ENCODE measurements at places on chromosomes 7 and 10.

GRCh38 chr7:109582211-109582610, 1012.5 kb downstream of the DNAJB9 start:
- DNase-seq, result no peak
- H3K4me3 ChIP-seq, result no peak overlapping the region
- no peaks in the 10 kb centered on the region for H3K4me1 ChIP-seq
- no peaks in the 10 kb centered on the region for H3K27me3 ChIP-seq
- no peaks in the 10 kb centered on the region for H3K36me3 ChIP-seq

- H3K4me3 ChIP-seq, result no peak overlapping the region
- no peaks in the 10 kb centered on the region for H3K36me3 ChIP-seq
- no peaks in the 10 kb centered on the region for H3K27me3 ChIP-seq
- H3K27ac ChIP-seq, result no peak overlapping the region
- DNase-seq, result no peak
- no peaks in the 10 kb centered on the region for H3K4me1 ChIP-seq
These were observed 96.1 kb upstream of the LYZL2 start for GRCh38 chr10:30725661-30726060.

- H3K4me3 ChIP-seq, result no peak overlapping the region
- H3K27me3 ChIP-seq, result no peaks in the 10 kb centered on the region
- no peak overlapping the region for H3K27ac ChIP-seq
- DNase-seq, result no peak
- no peaks in the 10 kb centered on the region for H3K36me3 ChIP-seq
These were observed 64.1 kb downstream of the HHEX start for GRCh38 chr10:92753865-92754264.

- no peak overlapping the region for H3K4me3 ChIP-seq
- H3K4me1 ChIP-seq, result no peaks in the 10 kb centered on the region
- no peak overlapping the region for H3K27ac ChIP-seq
These were observed 500.2 kb upstream of the GALNT17 start for GRCh38 chr7:70631718-70632117.

DNA sequence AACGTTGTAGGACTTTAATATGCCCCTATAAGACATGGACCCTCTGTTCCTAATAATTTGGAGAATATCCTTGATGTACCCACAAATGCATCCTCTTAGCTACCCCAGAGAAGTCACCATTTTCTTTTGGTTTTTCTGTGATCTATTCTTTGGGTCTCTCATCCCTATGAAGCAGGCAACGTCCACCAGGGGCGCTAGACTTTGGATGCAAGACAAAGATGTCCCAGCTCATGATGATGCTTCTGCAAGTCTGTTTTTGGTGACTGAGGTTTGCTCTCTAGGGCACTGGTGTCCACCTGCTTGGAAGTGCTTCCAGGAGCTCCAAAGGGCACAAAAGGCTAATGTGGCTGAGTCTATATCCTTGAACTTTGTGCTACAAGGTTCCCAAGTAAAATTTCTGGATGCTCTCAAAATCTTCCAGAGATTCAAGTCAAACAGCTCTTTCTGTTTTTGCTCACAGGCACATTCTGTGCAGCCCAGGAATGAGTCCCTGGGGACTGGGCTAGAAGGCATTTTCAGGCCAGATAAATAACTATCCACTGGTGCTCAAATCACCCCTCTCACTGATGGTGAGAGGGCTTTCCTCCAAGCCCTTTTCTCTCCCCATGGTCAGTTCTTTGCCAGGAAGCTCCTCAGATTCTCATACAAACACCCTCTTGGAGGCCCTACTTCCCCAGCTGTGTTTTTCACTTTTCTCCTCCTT, 166.4 kb downstream of the C7orf25 start:
- H3K27me3 ChIP-seq, result no peaks in the 10 kb centered on the region
- H3K4me3 ChIP-seq, result no peak overlapping the region
- H3K36me3 ChIP-seq, result no peaks in the 10 kb centered on the region
- H3K27ac ChIP-seq, result no peak overlapping the region

GRCh38 chr7:144834641-144835144, 1.2 kb downstream of the TPK1 start:
- peaks cover 7% of the 10 kb centered on the region for H3K4me1 ChIP-seq
- H3K27me3 ChIP-seq, result no peaks in the 10 kb centered on the region
- no peaks in the 10 kb centered on the region for H3K36me3 ChIP-seq
- H3K4me3 ChIP-seq, result peak overlapping the region; percentile 66

GRCh38 chr7:68457481-68457880, 1140.8 kb upstream of the AUTS2 start:
- H3K36me3 ChIP-seq, result no peaks in the 10 kb centered on the region
- H3K27ac ChIP-seq, result no peak overlapping the region
- no peak for DNase-seq

- no peaks in the 10 kb centered on the region for H3K27me3 ChIP-seq
- H3K4me3 ChIP-seq, result no peak overlapping the region
- no peaks in the 10 kb centered on the region for H3K4me1 ChIP-seq
- H3K27ac ChIP-seq, result no peak overlapping the region
- no peaks in the 10 kb centered on the region for H3K36me3 ChIP-seq
- DNase-seq, result no peak
These were observed 208.4 kb upstream of the AGK start for GRCh38 chr7:141342621-141343408.

DNA sequence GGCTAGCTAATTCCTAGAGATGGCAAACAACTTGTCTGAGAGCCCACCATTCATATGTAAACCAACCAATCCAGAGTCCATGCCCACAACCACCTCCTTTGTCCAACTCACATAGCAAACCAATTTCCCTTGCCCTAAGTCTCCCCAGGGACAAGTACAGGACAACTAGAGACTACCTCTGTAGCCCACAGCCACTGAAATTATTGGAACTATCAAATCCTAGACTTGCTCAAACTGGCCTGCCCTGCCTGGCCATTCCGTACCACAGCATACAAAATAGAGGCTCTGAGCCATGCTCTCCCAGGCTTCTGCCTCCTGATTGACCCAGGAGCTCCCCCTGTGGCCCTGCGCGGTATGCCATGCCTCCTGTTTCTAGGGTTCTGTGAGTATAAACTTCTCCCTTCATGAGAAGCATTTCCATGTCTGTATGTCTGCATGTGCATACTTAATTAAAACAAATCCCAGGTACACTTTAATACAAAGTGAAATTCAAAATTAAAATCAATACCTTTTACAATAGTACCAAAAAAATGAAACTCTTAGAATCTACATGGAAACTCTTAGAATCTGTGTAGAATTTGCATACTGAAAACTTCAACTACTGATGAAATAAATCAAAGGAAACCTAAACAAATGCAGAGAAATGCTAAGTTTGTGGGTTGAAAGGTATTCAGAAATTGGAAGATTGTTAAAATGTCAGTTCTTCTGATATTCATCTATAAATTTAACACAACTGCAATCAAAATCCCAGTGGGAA, 4.0 kb upstream of the HECW1 start:
- H3K4me3 ChIP-seq, result no peak overlapping the region
- peaks cover 10% of the 10 kb centered on the region for H3K27me3 ChIP-seq
- DNase-seq, result no peak

- no peak for DNase-seq
- no peaks in the 10 kb centered on the region for H3K27me3 ChIP-seq
- no peaks in the 10 kb centered on the region for H3K4me1 ChIP-seq
- no peak overlapping the region for H3K27ac ChIP-seq
- no peaks in the 10 kb centered on the region for H3K36me3 ChIP-seq
These were observed 177.4 kb upstream of the CDCA7L start for GRCh38 chr7:22123139-22123538.

GRCh38 chr7:90250601-90251303, 5.8 kb downstream of the CFAP69 start:
- no peak overlapping the region for H3K4me3 ChIP-seq
- no peaks in the 10 kb centered on the region for H3K36me3 ChIP-seq
- no peak for DNase-seq
- no peaks in the 10 kb centered on the region for H3K27me3 ChIP-seq
- H3K27ac ChIP-seq, result no peak overlapping the region

DNA sequence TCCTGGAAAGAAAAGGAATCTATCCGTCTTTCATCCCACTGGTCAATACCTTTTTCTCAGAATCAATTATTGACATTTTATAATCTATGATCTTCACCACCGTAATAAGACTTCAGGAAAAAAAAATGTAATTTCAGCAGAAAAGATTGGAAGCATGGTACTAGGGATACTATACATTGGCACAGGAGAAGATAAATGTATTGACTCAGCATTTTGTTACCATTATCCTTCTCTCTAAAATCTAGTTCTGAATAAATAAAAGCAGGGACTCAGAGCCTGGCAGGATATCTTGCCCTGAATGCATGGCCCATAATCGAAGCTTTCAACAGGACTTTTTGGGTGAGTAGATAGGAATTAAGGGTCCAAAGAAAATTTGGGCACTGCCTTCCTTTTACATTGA, 120.7 kb downstream of the LRRTM3 start:
- H3K27ac ChIP-seq, result no peak overlapping the region
- no peaks in the 10 kb centered on the region for H3K4me1 ChIP-seq
- DNase-seq, result no peak
- no peak overlapping the region for H3K4me3 ChIP-seq

DNA sequence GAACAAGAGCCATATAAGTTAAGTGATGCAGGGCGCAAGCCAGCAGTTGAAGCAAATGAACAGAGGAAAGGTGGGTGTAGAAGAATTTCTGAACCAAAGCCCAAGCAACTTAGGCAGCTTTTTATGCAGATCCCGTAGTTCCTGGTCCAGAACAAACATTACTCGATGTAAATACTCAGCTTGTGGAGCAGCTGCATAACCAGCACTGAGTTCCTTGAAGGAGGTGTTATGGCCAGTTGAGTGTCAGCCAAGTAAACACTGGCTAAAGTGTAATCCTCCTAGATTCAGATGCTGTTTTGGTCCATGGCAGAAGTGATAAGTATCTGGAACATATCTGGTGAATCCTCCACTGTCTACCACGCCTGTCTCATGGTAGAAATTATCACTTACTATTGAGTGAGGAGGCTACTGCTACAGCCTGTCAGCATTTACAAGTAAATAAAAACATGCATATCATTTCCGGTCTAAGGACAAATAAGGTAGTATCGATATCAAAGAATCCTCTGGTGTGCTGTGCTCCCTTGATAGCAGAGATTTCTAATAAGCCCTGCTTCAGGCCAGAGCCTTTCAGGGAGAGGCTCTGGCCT, 213.9 kb downstream of the DYNC1I1 start:
- H3K36me3 ChIP-seq, result no peaks in the 10 kb centered on the region
- no peak overlapping the region for H3K4me3 ChIP-seq
- no peaks in the 10 kb centered on the region for H3K27me3 ChIP-seq

GRCh38 chr10:30565449-30565848, 64.1 kb downstream of the LYZL2 start:
- no peaks in the 10 kb centered on the region for H3K4me1 ChIP-seq
- DNase-seq, result no peak
- H3K27ac ChIP-seq, result no peak overlapping the region
- no peaks in the 10 kb centered on the region for H3K36me3 ChIP-seq

DNA sequence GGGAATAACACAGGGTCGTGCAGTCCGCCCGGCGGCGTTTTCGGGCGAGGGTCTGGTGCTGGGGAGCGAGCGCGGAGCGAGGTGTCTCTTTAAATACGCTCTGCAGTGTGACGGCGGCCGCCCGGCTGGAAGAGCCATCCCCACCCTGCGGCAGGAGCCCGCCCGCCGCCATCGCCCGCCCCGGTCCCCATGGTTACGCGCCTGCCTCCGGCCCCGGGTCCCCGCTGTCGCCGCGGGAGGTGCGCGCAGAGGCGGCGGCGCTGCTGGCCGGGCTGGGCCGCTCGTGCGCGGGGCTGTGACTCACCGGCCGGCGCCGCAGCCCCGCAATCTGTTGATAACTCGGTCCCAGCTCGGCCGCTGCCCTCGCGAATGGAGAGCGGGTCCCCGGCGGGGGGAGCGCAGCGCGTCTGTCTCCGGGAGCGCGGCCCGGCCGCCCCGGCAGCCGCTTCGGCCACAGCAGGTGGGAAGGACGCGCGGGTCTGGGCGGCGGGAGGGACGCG, at the start of gene ADGRA1:
Gene ADGRA1, plus strand, starts transcription at position 246 of the 500 bp plus-strand sequence. CDS start 986 bp downstream, outside the sequence.
- H3K36me3 ChIP-seq, result no peaks in the 10 kb centered on the region
- peak within 1 kb of the TSS; percentile 35 for H3K4me3 ChIP-seq
- DNase-seq, result no peak
- H3K27ac ChIP-seq, result no peak within 1 kb of the TSS
- H3K4me1 ChIP-seq, result peaks cover 10% of the 10 kb centered on the region
- H3K27me3 ChIP-seq, result peaks cover 7% of the 10 kb centered on the region

DNA sequence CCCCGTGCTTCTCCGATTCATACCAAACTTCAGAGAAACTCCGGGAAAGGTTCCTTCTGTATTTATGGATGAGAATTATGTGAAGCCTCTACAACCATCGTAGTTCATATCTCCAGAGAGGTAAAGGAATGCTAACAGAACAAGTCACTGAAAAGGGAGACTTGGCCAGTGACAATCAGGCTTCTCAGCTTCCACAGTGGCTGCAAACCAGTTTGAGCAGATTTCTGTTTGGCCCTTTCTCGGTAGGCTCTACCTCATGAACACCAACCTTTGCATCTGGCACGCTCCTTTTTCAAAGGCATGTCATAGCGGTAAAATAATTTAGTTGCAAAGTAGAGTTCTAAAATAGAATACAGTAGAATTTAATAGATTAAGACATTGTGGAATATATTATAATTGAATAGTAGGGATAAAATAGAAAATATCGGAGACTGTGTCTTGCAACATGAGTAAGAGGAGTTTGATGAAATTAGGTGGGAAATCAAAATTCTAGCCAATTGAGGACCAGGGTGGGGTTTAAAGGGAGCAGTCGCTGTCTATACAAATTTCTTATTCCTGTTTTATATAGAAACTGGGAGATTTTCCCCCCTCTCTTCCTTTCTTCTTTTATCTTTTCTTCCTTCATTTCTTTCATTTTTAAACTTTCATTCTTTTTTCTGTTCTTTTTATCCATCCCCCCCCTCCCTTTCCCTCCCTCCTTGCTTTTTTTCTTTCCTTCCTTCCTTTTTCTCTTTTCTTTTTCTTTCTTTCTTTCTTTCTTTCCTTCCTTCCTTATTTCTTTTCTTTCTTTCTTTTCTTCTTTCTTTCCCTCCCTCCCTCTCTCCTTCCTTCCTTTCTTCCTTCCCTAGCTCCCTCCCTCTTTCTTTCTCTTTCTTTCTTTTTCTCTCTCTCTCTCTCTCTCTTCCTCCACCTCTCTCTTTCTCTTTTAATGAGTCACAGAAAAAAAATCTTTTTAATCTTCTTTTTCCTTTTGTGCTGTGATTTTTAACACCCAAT, 161.5 kb upstream of the KLF6 start:
- H3K4me3 ChIP-seq, result no peak overlapping the region
- no peaks in the 10 kb centered on the region for H3K4me1 ChIP-seq
- no peaks in the 10 kb centered on the region for H3K36me3 ChIP-seq
- no peaks in the 10 kb centered on the region for H3K27me3 ChIP-seq
- no peak for DNase-seq

DNA sequence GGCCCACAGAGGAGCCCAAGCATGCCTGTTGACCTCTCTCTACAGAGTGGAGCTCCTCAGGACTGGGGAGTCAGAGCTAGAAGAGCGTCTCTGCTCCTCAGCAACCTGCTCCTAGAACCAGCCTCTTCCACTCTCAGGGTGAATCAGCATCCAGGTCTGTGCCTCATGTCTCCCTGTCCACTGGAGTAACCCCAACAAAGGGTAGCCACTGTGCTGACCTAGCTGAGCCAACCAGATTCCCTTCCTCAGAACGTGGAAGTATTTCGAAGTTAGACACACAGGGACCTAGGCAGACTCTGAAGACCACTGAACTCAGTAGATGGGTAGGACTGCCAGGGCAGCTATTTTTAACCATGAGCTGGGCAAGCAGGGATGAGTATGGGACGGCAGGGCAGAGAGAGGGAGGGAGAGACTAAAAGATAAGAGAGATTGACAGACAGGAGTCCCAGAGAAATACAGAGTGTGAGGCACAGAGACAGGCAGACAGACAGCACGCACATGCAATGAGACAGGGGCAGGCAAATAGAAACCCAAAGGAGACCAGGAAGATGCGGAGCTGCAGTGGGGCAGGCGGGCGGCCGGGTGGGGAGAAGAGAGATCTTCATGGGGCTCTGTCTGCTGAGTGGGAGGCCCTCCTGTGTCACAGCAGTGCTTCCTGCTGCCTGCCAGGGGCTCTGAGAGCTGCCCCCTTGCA, 56.7 kb downstream of the OSBPL3 start:
- H3K4me1 ChIP-seq, result peaks cover 48% of the 10 kb centered on the region
- DNase-seq, result no peak
- no peaks in the 10 kb centered on the region for H3K36me3 ChIP-seq
- H3K4me3 ChIP-seq, result no peak overlapping the region

All from vagina (tissue), 2 donors.